ENCODE measurements at places on chromosomes 4 and X. TPM values are rescaled to one million over a fixed set of nuclear protein-coding genes. Genes with fewer than 3 reads are reported as not detected.

The SPANXD gene
- total RNA-seq: not detected

The MGAT4D gene
- total RNA-seq: not detected

The CLDN22 gene
- total RNA-seq: not detected

The GIMD1 gene
- total RNA-seq: not detected

The SMPX gene
- not detected for total RNA-seq

The CACNA1F gene
- 0.12 TPM for total RNA-seq

The SSX7 gene
- not detected for total RNA-seq

The CFAP47 gene
- total RNA-seq: not detected

The SOWAHB gene
- 9.4 TPM for total RNA-seq

The CXCL10 gene
- not detected for total RNA-seq

The ZFX gene
- total RNA-seq: 25.1 TPM

The ETDC gene
- not detected for total RNA-seq

The FAM114A1 gene
- 61.5 TPM for total RNA-seq

The XPNPEP2 gene
- not detected for total RNA-seq

The UGT8 gene
- 11.6 TPM for total RNA-seq

The ALPK1 gene
- 3.0 TPM for total RNA-seq

The GAB3 gene
- 0.14 TPM for total RNA-seq

The LRRC66 gene
- 0.07 TPM for total RNA-seq

The SUPT20HL2 gene
- total RNA-seq: not detected

The OFD1 gene
- 8.4 TPM for total RNA-seq

The PABPC1L2A gene
- total RNA-seq: not detected

The MAGEA6 gene
- total RNA-seq: not detected

The TBX22 gene
- not detected for total RNA-seq

The ABLIM2 gene
- not detected for total RNA-seq

The DMD gene
- total RNA-seq: 1.3 TPM

The TCEAL5 gene
- not detected for total RNA-seq

The XAGE2 gene
- not detected for total RNA-seq

The GRPR gene
- total RNA-seq: 0.29 TPM

The MAGEB3 gene
- total RNA-seq: not detected

The ZFYVE28 gene
- total RNA-seq: 1.8 TPM

The PRKX gene
- total RNA-seq: 21.5 TPM

The EGFL6 gene
- total RNA-seq: not detected

The TRO gene
- total RNA-seq: 6.1 TPM

The EDA2R gene
- 3.9 TPM for total RNA-seq

The SHOX gene
- total RNA-seq: not detected

The ALB gene
- not detected for total RNA-seq

The SLC49A3 gene
- 2.9 TPM for total RNA-seq

The HDX gene
- 4.1 TPM for total RNA-seq

The CCDC149 gene
- 2.6 TPM for total RNA-seq

The MUC7 gene
- not detected for total RNA-seq

The SPP1 gene
- 112 TPM for total RNA-seq

The WFS1 gene
- 12.9 TPM for total RNA-seq

The ARHGAP6 gene
- 2.0 TPM for total RNA-seq

The UGT2B10 gene
- not detected for total RNA-seq

The GAGE12F gene
- not detected for total RNA-seq

The CXXC4 gene
- total RNA-seq: 0.29 TPM

The RAI2 gene
- 0.17 TPM for total RNA-seq

The XAGE1B gene
- total RNA-seq: not detected

The SPARCL1 gene
- total RNA-seq: not detected

The DUX4 gene
- total RNA-seq: not detected

The ZXDA gene
- 1.6 TPM for total RNA-seq

The GPC3 gene
- 3.3 TPM for total RNA-seq

All from epithelial cell of proximal tubule (primary cell).